ENCODE measurements at places on chromosomes 6 and 20.

- no peak for DNase-seq
These were observed 126.7 kb downstream of the IRF4 start for GRCh38 chr6:518218-518617.

- DNase-seq = no peak
These were observed 58.2 kb downstream of the BMP7 start for GRCh38 chr20:57208198-57208597.

DNA sequence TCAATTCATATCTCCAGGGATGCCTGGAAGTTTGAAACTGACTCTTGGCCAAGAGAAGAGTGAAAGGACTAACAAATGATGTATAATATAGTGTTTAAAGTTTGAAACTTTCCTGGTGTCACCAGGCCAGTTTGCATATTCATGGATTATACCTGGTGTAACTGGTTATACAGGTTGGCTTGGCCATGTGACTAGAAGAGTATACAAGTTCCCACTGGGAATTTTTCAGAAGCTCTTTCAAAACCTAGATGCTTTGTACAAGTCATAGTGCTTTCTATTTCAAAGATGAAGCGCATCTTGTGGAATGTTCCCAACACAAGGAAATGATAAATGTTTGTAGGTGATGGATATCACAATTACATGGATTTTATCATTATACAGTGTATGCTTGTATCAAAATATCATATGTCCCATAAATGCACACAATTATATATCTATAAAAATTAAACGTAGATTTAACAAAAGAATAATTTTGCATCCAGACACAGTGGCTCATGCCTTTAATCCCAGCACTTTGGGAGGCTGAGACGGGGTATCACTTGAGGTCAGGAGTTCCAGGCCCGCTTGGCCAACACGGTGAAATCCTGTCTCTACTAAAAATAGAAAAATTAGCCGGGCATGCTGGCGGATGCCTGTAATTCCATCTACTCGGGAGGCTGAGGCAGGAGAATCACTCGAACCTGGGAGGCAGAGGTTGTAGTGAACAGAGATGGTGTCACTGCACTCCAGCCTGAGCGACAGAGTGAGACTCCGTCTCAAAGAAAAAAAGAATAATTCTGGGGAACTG is 1420.2 kb downstream of the GRIK2 start:
- no peak for DNase-seq

GRCh38 chr20:54154439-54154838 is 19.3 kb downstream of the CYP24A1 start:
- DNase-seq = no peak
